ENCODE measurements at places on chromosomes 4 and X.
A peak's percentile ranks its signal among the peaks of the same experiment; 100 is the strongest.

- no peak for DNase-seq
These were observed 293.2 kb downstream of the FBXO8 start for GRCh38 chr4:173990126-173990868.

DNA sequence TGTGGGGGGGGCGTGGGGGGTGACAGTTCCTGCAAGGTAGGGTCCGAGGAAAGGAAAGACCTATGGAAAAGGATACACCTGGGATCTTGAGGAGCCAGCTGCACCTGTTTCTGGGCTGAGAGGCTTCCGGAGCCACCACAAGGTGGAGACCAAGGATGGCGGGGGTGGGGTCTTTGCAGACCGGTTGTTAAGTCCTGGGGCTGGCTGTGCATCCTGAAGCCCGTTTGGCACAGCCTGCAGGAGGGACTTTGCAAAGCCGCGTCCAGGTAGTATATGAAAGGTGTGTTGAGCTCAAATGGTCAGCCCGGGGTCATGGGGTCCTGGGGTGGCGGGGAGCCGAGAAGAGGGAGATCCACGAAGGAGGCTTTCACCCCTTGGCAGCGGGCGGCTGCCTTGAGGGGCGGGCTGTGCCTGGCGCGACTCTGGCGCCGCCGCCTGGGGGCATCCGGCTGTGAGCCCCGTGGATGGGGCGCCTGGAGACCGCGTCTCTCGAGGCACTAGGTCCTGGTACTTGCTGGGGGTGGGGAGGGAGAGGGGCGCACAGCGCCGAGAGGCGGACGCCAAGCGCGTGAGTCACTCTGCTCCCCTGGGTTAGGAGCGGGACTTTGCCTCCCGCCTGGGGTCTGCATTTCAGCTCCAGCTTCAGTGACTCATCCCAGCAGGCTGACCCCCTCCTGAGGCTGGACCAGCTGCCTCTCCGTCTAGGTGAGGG lies 58.2 kb upstream of the DYNLT3 start:
- DNase-seq: peak; percentile 2

DNA sequence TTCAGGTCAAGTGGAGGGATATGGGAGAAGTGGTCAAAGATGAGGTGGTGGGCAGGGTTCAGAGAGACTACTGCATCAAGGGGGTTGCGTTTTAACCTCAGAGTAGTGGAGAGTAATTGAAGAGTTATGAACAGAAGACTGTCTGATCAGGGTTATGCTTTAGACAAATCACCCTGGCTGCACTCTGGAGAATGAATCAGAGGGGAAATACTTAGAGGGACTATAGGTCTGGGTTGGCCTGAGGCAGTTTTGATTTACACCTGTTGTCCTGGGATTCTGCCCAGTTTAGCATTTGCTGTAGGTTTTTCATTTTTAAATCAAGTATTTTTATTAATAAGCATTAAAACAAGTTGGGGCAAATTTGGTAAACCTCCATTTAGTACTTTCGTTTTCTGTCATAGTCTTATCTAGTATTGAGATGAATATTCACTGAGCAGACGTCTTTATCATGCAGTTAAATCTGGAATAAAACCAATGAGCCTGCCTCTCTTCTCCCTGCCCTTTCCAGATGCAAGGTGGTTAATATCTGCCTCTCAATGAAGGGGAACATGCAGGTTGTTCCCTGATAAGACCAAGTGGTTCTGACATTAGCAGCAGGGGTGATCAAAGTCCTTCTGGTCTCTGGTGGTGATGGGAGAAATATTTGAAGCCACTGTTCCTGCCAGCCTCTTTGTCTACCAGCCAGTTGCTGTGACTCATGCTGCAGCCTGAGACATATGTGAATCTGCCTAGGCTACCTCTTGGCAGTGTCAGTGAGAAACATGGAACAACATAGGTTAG lies 116.0 kb upstream of the RPS6KA3 start:
- peak; percentile 42 for DNase-seq

GRCh38 chr4:160709546-160709945 lies 1454.3 kb downstream of the FSTL5 start:
- DNase-seq: no peak

GRCh38 chr4:101081695-101082369 lies 265.5 kb downstream of the PPP3CA start:
- no peak for DNase-seq

DNA sequence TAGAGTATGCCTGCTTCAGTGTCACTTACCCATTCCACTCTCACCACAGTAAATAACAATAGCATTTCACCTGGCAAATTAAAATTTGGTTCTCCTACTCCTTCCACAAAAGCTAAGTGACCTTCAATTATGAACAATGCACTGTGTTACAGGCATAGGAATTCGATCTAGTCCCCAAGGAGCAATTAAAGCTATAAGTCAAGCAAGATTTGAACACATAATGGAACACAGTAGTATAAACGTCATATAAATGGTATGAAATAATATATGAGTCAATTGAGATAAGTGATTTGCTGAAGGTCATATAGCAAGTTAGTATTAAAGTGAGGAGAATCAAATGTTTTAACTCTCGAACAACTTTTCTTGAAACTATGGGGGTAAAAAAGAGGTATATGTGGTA lies 65.8 kb downstream of the ARAP2 start:
- no peak for DNase-seq

- DNase-seq: no peak
These were observed 16.9 kb upstream of the TMPRSS11E start for GRCh38 chr4:68430337-68430736.

Data from CD4-positive, alpha-beta T cell treated with Interleukin-6 for 4 hours (primary cell).